ENCODE measurements at places on chromosomes 11 and 22.

DNA sequence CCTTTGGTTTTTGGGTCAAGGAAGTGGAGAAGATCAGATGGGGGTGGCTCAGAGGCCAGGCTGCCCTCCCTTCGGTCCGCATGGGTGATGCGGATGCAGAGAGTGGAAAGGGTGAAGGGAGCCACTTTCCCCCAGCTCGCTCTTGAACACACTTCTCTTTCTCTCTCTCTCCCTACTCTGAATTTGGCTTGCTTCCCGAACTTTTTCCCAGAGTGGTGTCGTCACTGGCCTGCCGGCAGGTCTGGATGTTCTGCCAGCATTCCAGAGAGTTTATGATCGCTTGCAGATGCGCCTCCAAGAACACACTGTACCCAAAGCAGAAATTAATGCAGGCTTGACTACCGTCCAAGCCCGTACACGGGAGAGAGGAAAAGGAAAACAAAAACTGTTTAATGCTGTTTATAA lies 103.2 kb downstream of the ZBTB16 start:
- DNase-seq = peak; percentile 99

DNA sequence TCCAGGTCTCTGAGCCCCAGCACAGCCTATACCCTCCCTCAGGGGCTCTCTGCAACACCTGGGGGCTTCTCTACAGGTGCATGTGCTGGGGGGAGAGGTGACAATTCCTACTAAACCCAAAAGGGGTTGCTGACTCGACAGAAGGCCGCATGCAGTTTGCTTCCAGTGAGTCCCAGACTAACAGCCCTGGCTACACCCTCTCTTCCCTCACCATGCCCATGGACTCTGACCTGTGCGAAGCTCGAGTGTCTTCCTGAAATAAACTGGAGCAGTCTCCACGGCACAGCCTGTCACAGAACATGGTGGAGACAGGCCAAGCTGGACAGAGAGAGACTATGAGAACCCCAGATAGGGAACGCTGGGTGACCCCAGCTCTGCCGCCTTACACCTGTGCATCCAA lies 16.6 kb downstream of the PLEKHA7 start:
- DNase-seq = no peak

DNA sequence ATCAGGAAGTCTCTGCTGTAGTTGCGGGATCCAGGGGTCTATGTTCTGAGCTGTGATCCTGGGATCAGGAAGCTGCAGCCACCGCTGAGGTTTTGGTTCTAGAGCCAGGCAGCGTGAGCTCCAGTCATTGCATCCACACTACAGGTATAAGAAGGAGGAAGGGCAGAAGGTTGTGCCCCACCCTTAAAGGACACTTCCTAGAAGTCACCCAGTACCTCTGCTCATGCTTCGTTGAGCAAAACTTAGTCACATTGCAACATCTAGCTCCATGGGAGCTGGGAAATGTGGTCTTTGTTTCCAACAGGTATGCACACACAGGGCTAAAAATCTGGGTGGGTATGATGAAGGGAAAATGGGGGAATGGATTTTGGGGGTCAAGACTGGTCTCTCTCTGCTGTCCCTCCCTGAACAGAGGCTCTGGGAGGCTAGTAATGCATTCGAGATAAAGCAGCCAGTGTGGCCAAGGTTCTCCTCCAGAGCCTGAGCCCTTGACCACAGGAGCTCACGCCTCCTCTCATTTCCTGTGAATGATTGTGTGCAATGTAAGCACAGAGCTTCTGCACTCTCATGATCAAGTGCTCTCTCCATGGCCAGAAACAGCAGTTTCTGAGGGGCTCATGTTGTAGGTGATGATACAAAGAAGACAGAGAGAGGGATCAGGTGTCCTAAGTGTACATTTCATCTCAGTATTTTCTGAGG lies 86.8 kb upstream of the OR4B1 start:
- DNase-seq = no peak

DNA sequence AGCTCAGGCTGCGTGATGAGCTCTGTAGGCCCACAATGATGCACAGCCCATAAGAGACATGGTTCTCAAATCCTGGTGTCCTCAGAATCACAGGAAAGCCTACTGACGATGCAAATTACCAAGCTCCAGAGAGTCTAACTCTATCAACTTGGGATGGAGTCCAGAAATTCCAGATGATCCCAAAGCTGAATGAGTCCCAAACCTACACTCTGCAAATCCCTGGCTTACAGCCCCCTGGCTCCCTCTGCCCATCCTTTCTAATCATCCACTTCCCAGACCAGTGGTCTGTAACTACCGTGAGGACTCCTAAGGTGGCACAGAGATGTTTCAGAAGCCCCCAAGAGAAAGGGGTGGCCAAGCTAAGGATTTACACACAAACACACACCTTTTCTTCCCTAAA lies 13.5 kb downstream of the ARFGAP2 start:
- no peak for DNase-seq

- peak; percentile 15 for DNase-seq
Measured at GRCh38 chr11:27085605-27086004, 45.0 kb downstream of the BBOX1 start.

DNA sequence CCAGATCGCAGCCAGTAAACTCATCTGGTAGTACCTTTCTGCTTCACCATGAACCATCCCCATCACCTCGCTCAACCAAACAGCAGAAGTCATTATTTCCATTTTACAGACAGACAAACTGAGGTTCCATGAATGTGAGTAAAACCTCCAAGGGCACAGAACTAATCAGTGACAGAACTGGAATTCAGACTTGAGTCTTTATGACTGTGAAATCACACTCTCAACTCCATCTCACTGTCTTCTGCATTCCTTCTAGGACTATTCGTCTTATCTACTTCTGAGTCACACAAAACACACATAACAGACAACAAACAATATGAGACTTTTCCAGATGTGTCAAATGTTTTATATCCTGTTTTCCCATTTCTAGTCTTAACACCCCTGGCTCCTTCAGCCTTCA lies 9.3 kb upstream of the NUP50 start:
- DNase-seq = no peak

GRCh38 chr11:103923451-103923931 lies 112.9 kb upstream of the DDI1 start:
- peak; percentile 71 for DNase-seq

DNA sequence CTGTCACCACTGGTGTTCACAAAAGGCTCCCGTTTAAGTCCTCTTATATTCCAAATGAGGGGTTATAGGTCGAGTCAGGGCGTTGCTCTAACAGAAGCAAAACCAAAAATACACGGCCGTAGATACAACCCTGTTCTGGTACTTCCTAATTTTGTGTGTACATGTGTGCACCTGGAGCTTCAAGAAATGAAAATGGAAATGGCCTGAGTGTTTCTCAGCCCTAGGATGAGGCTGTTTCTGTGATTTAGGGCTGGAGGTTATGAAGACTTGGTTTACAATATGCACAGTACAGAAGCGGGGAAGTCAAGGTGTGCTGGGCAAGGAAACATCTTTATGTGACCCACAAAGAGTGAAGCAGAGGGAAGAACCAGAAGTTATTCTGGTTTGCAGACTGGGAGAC lies 110.4 kb upstream of the OR4B1 start:
- no peak for DNase-seq

GRCh38 chr11:114309517-114309916 lies 13.3 kb downstream of the NNMT start:
- DNase-seq = no peak

- no peak for DNase-seq
Measured at GRCh38 chr11:122393209-122393860, 262.2 kb upstream of the UBASH3B start.

DNA sequence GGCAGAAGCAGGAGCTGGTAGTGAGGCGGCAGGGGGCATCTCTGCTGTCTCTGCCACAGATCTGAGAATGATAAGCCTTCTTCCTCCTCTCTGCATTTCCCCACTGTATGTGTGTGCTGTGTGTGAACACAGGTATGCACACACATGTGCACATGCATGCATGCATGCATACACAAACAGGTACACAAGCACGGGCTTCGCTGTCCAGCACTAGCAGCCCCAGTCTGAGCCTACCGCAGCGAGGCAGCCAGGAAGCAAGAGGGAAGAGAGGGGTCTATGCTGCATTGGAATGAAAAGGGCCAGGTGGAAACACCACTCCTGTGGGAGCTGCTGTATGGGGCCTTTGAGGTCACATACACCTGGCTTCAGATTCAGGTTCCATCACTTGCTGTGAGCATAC lies 62.4 kb downstream of the TMPRSS5 start:
- DNase-seq = no peak

- DNase-seq = no peak
Measured at GRCh38 chr22:22810018-22810427, 77.6 kb upstream of the IGLL5 start.

GRCh38 chr22:40679249-40679963 lies at the start of gene MCHR1:
TSS of gene MCHR1 (plus strand) at chr22:40679484. CDS start at chr22:40679653, 169 bp downstream.
- no peak for DNase-seq

- no peak for DNase-seq
Measured at GRCh38 chr11:114818382-114818781, 140.1 kb downstream of the NXPE2 start.

DNA sequence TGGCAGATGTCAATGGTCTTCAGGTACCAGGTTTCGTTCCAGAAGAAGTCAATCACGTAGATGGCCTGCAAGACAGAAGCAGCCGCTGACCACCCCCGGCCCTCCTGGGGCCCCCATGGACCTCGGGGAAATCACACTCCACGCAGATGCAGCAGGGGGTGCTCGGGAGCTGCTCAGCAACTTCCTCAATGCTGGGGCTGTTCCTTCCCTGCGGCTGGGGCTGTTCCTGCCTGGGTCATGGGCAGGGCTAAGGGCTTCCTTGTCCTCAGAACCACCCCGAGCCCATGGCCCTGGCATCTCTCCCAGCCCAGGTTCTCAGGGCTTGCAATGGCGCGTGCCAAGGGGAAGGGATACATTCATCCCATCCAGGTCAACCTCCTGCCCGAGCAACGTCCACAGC lies 10.3 kb downstream of the DHCR7 start:
- no peak for DNase-seq

GRCh38 chr22:21659864-21660525 lies 5.8 kb upstream of the PPIL2 start:
- DNase-seq = no peak

DNA sequence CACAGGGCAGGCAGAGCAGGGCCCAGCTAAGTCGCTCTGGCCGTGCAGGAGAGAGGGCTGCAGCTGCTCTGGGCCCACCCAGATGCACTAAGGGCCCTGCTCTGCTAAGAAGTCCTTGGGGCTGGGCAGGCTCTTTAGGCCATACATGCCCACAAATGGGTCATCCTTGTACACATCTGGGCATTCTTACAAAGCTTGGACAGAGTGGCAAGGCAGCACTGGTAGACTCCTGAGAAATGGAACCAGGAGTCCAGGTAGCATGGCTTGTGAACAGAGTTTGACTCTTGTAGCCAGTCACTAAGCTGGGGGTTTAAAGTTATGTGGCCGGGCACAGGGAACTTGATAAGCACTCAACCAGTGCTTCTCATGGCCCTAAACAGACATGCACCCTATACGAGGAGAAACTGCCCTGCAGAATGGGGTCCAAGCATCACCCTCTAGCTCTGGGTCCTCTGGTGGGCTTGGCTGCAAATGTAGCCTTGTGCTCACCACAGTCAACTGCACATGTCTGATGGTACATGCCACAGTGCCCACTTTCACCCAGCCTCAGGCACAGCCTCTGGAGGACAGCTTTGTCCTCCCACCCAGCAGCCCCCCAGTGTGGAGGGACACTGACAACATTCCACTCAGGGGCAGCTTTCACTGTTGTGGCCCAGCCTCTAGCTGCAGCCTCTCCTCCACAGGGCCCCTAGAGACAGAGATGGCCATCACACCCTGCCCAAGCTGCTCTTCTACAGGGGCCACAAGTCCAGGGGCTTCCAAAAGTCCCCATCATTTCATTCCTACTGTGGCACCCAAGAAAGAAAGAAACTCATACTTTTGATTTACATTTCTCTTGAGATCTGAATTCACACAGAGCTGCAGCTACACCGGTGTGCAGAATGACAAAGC lies 75.2 kb downstream of the DGCR2 start:
- no peak for DNase-seq

- no peak for DNase-seq
Measured at GRCh38 chr11:111629499-111629898, 27.2 kb downstream of the SIK2 start.

DNA sequence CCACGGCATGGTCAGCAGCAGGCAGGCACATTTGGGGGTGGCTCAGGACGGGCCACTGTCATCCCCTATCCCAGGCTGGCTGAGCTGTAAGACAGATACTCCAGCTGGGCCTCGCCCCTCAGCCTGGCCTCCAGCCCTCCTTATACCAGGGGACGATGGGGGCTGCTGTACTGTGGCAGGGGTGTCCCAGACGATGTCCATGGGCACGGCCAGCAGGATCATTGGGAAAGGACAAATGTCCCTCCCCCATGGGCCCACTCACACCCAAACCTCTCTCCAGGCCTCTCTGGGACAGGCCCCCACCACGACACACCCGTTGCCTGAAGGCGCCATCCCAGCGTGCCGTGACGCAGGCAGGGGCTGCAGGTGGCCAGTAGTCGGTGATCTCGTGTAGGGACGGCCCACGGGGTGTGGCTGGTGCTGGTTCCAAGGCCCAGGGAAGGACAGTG lies 1.5 kb upstream of the IL17REL start:
- DNase-seq = no peak

GRCh38 chr22:46116491-46116958 lies 33.8 kb upstream of the PPARA start:
- peak; percentile 89 for DNase-seq
